G401 (cell line): ENCODE measurements at places on chromosomes 11 and 22.
A peak's percentile ranks its signal among the peaks of the same experiment; 100 is the strongest.

GRCh38 chr11:67247946-67248550, 18.2 kb upstream of the GRK2 start:
- DNase-seq = no peak

GRCh38 chr11:14813516-14813915, 78.5 kb downstream of the CYP2R1 start:
- DNase-seq = no peak

- DNase-seq = no peak
Measured at GRCh38 chr11:17224727-17225126, 16.9 kb upstream of the PIK3C2A start.

GRCh38 chr11:30310623-30311022, 12.3 kb upstream of the ARL14EP start:
- no peak for DNase-seq

GRCh38 chr11:13043912-13044628, 35.0 kb downstream of the RASSF10 start:
- peak; percentile 33 for DNase-seq

- DNase-seq = peak; percentile 75
Measured at GRCh38 chr22:38868886-38869381, 3.1 kb downstream of the CBX6 start.

DNA sequence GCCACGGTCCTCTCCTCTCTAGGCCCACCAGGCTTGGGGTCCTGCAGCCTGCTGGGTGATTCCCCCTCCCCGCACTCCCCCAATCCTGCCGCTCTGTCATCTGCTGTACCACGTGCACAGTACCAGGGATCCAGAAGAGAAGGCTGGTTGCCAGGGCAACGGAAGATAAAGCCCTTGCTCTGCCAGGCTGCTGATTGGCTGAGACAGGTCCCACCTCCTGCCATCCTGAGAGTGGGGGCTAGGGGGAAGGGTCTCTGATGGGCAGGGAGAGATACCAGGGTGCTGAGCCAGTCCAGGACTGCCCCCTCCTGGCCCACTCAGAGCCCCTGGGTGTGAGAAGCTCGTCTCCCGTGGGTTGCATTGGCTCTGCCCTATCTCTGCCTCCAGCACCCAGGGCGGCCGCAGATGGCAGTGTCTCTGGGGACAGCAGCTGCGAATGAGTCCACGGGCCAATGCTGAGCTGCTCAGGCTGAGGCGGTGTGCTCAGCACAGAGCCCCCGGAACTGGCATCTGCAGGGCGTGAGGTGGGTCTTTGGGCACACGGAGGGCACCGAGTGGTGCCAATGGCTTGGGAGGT, at the start of gene SMIM45:
Gene SMIM45, plus strand, starts transcription at position 253 of the 577 bp plus-strand sequence.
- DNase-seq = peak; percentile 97

- no peak for DNase-seq
Measured at GRCh38 chr11:99925968-99926367, 761.1 kb upstream of the ARHGAP42 start.

DNA sequence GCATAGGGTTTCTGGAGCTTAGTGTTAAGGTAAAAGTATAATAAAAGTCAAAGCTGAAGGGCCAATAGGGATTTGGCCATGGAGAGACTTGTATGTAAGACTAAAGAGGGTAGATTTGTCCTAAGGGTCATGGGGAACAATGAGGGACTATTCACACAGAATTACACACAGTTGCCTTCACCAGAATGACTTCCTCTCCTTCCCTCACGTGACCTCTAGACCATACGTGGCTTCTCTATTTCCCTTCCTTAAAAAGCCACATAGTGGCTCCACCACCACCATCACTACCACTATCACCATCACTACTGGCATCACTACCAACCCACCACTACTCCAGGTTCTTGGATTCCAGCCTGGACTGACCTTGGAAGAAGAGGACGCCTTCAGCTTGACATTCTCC, 2.8 kb downstream of the HPX start:
- no peak for DNase-seq

DNA sequence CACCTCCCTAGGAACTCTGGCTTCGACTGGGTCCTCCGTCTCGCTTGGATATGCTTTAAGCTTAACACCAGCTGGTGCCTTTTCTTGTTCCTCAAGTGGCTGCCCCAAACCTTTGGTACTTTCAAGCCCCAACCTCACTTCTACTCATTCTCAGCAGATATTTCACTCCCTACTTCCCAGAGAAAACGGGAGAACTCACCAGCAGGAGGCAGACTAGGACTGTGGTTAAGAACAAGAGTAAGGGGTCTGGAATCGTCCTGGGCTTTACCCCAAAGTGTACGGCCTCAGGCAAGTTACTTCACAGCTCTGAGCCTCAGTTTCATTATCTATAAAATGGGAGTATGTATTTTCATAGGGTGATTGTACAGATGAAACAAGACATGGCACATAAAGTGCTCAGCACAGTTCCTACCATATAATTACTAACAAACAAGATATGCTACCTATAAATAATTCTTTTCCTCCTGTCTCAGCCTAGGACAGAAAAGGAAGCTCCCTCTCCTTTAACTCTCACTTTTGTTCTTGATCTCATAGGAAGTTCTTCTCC, 37.8 kb downstream of the PAMR1 start:
- DNase-seq = peak; percentile 9
